ENCODE measurements at places on chromosomes 1 and 21.

- DNase-seq = no peak
Measured at GRCh38 chr21:42279888-42280287, 35.3 kb downstream of the TFF3 start.

DNA sequence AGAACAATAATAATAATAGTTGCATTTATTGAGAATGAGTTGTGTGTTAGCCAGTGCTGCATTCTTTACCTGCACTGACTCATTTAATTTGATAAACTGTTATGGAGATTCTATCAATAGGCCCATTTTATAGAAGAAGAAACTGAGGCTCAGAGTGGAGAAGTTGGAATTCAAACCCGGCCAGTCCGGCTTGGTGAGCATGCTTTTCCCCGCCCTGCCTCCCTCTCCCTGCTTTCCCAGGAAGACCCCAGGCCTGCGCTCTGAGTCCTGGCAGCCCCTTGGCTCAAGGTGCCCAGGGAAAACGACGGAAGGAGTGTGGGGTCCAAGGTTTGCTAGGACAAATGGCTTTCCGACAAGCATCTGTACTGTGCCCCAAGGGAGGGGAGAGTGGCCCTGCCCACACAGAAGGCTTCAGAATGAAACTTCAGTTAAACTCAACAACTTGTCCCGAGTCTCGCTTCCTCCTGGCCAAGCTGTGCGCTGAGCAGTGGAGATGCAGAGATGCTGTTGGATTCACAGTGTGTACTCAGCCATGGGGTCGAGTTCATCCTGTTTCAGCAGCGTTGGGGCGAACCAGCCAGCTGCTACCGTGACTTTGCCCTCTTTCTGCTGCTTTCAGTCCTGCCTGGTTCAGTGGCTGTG lies 23.3 kb upstream of the PADI6 start:
- DNase-seq = peak; percentile 9

DNA sequence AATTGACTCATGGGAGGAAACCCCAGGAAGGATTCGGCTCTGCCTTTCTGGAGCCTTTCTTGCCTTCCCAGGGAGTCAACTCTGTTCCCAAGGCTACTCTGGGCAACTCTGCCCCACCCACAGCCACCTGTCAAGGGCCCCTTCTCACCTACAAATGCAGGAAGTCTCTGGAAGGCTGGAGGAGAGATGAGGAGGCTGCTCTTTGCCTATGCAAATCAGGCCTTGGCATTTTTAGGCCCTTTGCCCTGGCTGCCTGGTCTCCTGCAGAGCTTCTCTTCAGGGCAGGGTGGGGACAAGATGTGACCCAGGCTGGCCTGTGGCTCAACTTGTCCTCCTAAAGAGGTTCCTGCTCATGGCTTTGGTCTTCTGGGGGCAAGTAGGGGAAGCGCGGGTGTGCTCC lies 5.4 kb downstream of the SLC6A9 start:
- DNase-seq = peak; percentile 63

- DNase-seq = peak; percentile 97
Measured at GRCh38 chr1:23790696-23791515, at the start of gene LYPLA2. Gene LYPLA2, plus strand, starts transcription at chr1:23791145. Its CDS starts 1,538 bp downstream, at chr1:23792683.

GRCh38 chr1:223878598-223879325 lies 33.0 kb upstream of the TP53BP2 start:
- DNase-seq = no peak

GRCh38 chr1:215749414-215749813 lies 182.3 kb downstream of the KCTD3 start:
- DNase-seq = no peak

GRCh38 chr1:235955777-235956176 lies 89.1 kb upstream of the LYST start:
- no peak for DNase-seq

- no peak for DNase-seq
Measured at GRCh38 chr1:72221811-72222210, 60.5 kb downstream of the NEGR1 start.

- DNase-seq = no peak
Measured at GRCh38 chr1:226287587-226287986, 21.4 kb downstream of the LIN9 start.

DNA sequence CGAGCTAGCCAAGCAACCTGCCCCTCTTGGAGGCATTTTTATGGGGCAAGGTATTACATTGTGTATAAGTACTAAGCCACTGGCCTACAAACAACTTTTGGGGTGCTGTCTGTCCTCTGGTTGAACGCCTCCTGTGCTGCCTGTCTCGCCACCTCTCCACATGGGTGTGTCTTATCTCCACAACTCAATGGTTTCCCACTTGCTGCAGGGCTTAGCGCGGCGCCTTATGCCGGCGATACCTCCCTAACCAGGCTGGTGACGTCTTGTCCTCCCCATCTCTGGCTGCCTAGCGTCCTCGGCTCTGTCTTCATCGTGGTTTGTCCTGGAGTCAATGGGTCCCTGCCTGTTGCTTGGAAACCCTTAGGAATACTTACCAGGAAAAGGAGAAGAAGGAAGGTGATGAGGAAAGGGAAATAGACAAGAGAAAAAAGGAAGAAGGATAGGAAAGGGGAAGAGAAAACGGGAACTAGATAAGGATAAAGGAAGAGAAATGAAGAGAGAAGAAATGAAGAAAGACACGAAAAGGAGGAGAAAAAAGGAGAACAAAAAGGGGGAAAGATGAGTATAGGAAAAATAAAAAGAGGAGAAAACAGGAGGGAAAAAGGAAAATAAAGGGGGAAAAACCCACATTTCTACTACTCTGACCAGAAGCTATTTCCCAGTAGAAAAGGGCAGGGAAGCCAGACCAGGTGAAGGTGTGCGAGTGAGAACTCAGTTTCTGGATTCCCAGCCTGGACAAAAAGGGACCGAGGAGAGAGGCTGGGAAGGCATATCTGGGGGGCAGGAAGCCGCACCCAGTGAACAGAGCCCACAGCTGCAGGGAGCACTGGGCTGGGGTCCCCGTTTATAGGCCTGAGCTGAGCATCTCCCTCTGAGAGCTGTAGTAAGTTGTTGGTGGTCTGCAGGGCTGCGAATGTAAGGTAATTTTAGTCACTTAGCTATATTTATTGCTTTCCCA lies 86.2 kb downstream of the CLIC6 start:
- DNase-seq = no peak
